ENCODE measurements at places on chromosomes 3 and 15.

- no peak for DNase-seq
Measured at GRCh38 chr3:62724503-62724902, 150.7 kb downstream of the CADPS start.

DNA sequence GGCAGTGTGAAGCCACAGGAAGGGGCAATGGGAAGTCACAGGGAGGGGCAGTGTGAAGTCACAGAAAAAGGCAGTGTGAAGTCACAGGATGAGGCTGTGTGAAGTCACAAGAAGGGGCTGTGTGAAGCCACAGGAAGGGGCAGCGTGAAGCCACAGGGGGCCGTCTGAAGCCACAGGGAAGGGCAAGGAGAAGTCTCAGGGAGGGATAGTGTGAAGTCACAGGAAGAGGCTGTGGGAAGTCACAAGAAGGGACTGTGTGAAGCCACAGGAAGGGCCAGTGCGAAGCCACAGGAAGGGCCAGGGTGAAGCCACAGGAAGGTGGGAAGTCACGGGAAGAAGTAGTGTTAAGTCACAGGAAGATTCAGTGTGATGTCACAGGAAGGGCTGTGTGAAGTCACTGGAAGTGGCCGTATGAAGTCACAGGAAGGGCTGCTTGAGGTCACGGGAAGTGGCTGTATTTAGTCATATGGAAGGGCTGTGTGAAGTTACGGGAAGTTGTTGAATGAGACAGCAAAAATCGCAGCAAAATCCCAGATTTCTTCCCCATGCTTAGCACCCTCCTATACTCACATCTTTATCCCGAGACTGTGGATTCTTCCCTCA is 38.6 kb downstream of the GASK1A start:
- no peak for DNase-seq

DNA sequence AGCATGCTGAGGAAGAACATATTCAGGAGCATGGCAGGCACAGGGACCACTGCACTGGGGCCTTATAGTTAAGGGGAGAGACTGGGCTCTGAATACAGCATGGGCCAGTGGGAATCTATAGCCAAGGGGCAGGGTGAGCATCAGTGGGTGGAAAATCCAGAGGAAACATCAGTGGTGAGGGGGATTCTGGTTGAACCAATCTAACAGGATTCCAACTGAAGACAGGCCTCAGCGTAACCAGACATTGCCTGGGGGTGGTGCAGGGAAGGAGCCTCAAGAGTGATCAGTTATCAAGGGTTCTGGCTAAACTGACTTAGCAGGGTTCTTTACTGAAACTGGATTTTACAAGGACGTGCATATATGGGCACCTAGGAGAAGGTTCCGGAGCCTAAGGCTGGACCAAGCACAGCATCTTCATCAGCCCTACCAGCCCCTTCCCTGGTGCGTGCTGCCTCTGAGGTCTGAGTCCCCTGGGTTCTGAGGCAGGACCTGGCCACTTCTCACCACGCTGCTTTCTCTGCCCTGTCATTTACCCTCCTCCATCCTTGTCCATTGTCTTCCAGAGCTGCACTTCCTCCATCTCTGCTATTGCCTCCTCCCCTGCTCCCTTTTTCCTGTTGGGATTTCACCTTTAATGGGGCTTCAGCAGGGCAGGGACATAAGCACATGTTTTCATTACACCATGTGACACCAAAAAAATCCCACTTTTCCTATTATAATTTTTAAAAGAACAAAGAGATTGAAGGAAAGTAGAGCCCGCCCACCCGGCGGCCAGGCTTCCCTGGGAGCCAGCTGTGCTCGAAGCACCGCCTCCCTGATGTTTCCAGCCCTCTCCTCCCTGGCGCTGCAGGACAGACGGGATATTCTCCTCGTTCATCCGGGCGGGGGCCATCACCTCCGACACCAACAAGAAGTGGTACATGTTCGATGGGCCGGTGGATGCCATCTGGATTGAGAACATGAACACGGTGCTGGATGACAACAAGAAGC is 52.1 kb downstream of the DNAH1 start:
- DNase-seq, result no peak

DNA sequence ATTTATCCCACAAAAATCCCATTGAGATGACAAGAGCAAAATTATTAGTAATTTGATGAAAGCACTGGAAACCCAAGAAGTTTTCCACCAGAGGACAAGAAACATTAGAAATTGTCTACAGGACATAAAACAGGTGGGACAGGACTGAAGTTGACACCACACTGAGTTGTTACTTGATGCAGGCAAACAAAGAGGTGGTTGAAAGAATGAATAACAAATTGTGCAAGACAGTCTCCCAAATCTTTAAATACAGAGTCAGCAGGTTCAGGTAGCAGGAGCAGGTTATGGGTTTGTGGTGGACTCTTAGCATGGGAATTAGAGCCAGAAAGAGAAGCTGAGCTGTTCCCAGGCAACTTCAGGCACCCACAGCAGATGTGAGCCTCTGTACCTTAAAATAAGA is 30.3 kb upstream of the ARRDC4 start:
- DNase-seq, result no peak

GRCh38 chr3:160980740-160981139 is 124.4 kb downstream of the B3GALNT1 start:
- DNase-seq, result no peak

- no peak for DNase-seq
Measured at GRCh38 chr15:32636908-32637567, 4.5 kb upstream of the SCG5 start.

GRCh38 chr3:9898467-9899241 is 4.0 kb upstream of the IL17RE start:
- no peak for DNase-seq

DNA sequence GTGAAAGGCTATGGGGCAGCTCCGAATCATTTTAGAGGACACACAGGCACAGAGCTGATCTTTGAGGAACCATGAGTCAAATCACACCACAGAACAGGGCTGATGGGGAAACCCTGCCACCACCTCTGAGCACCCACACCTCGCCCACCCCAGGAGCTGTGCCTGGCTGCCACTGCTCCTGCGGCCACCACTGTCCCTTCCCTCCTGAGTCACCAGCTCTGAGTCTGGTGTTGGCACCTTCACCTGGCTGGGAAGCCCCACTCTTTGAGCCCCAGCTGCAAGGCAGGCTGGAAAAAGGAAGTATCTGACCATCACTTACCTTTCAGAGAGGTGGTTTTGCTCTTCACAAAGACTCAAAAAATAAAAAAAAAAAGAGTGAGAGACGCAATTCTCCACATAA is 63.6 kb upstream of the MEF2A start:
- no peak for DNase-seq

DNA sequence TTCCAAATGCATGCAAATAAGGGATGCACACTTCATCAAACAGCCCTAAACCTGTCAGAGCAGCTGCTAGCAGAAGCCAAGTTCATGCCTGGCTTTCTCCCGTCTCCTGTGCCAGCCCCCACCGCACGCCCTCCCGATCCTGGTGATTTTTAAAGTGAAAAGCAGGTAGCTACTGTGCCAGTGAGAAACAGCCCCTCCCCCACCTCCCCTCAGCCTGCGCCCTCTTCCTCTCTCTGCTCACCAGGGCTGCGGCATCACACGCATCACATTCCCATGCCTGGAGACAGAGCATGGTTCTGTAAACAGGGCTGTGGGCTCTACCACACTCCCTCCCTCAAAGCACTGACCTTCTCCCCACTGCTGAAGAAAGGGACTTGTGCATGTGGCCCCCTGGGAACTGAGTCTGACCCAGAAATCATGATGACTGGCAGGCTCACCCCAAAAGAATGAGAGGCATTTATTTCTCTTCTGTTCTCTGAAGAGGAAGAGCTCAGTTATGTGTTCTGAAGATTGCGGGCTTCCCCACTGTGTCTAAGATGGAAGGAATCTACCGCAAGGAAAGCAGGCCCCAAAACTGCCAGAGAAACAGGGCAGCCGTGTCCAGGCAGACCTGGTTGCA is 14.5 kb upstream of the SLC6A1 start:
- no peak for DNase-seq

DNA sequence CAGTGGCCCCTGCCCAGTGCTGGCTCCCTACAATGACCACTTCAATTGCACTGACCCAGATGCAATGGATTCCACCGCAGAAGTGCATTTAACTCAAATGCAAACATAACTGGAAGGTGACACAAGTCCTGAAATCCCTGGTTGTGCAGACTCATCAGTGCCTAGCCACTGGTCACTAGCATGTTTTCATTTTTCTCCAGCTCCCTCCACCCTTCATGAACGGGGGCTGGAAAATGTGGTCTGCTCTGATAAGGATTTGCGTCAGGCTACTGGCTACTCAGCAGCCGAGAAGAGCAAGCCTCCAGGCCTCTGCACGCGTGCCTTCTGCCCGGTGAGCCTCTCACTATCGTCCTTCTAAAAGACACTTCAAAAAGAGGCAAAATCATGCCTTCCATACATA is 27.4 kb upstream of the FURIN start:
- DNase-seq, result no peak

- DNase-seq, result no peak
Measured at GRCh38 chr3:195931582-195932273, 23.4 kb upstream of the TNK2 start.

DNA sequence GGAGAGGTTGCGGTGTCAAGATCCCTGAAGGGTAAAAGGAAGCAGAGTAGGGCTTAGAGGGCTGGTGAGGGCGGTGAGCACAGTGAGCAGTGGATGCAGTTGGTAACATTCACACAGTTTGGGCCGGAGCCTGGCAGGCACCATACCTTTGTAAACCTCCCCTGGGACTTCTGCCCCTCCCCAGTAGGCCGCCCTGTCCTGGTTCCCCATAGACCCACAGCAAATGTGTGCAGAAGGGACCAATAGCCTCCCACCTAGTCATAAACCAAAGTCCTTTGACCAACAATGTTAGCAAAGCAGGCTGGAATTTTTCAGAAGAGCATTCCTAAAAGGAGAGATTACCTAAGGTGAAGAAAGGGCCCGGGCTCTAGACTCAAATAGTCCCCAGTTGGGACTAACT is 1.7 kb upstream of the PHGR1 start:
- DNase-seq, result no peak

DNA sequence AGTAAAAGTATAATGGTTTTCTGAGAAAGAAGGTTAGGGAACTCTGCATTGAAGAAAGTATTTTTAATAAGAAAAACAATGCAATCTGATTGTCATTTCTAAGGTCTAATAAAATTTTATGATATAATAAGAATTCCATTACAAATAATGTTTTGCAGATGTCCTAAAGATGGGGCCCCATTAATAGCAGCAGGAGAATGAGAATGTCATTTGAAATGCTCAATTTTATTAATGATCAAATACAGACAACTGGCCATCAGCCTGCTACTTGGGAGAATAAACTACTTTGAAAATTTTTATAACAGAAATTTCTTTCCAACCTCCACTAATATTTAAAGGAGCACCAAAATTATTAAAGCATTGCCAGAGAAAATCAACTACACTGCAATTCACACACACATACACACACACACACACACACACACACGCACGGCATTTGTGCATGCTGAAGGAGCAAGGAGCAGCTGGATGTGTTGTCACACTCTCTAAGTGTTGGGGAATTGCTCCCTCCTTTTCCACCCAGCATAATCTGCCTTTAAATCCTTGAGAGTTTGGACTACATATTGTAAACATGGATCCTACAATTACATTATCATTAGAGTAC is 109.5 kb downstream of the THRB start:
- DNase-seq, result no peak

- DNase-seq, result no peak
Measured at GRCh38 chr3:195537995-195538394, 5.1 kb downstream of the PPP1R2 start.

DNA sequence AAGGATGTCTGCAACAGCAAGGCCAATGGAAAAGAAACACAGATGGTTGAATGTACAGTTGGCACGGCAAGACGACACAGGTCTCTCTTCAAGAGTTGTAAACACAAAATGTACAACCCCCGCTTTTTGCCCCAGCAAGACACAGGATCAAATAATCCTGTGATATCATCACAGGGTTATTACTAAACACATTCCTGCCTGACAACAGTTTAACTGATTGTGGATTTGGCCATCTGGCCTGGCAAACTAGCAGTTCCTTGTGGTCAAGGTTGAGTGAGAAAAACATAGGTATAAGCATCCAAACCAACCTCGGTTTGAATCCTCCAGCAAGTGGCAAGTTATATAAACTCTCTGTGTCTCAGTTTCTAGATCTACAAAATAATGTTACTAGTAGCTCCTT is 23.4 kb downstream of the PARP16 start:
- no peak for DNase-seq

DNA sequence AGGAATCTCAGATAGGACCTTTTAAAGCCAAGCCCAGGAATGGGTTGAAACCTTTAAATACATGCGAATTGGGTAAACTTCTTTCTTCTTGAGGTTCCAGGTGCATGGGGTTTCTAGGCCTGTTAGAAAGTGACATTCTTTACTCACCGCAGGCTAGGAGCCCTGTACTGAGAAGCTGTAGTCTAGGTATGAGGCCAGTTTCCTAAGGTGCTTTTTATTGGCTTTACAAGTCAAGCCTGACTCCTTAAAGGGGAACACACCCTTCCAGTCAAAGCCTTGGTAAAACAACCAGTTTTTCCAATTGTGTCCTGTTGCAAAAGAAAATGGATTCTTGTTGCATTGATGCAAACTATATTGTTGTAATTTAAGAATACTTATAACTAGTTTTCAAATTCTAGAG is 76.1 kb upstream of the ATP11B start:
- DNase-seq, result no peak

DNA sequence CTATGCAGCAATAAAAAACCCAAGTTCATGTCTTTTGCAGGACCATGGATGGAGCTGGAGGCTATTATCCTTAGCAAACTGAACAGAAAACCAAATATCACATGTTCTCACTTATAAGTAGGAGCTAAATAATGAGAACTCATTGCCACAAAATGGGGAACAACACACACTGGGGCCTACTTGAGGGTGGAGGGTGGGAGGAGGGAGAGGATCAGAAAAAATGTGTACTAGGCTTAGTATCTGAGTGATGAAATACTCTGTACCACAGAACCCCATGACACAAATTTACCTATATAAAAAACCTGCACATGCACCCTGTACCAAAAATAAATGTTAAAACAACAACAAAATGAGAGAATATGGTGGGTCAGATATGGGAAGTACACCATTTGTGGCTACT is 49.6 kb upstream of the AADACL2 start:
- no peak for DNase-seq

DNA sequence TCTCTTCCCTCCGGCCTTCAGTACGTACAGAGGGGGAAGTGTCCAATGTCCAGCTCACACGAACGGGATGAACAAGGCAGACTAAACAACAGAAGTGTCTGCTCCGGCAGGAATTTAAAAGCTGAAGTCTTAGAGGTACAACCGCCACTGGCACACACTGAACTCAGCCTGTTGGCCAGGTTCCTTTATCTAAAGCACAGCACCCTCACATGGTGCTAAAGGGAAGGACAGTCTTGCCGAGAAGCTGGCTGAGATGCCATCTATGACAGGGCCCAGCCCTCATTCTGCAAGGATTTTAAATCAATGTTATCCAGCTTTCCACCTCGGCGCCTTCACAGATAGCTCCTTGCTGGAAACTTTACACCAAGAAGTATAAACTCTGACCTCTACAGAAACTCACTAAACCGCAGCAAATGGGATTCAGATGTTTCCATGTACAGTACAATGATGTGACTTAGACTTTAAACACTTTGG is 2.8 kb downstream of the ADAMTS17 start:
- peak; percentile 70 for DNase-seq

GRCh38 chr3:156978481-156978961 is 152.4 kb downstream of the LEKR1 start:
- no peak for DNase-seq
